NCI-H187 treated with DMSO at 0.1 percent for 48 hours (cell line): ENCODE measurements at places on chromosomes 3 and 15.

DNA sequence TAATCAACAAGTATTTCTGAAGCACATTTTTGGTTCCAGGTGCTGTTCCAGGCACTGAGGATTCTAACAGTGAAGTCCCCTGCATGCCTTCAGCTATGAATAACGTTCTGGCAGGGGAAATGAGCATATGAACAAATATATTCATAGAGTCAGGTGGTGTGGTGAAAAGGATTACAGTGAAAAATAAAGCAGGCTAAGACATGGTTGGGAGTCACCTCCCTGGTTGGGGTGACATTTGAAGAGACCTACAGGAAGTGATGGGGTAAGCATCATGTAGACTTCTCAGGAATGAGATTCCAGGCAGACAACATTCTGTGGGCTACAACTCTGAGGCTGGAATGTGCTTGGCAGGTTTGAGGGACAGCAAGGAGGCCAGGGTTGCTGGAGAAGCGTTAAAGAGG lies 15.0 kb downstream of the FRMD4B start:
- no peak for DNase-seq

GRCh38 chr3:46414739-46415138 lies 7.7 kb downstream of the CCRL2 start:
- no peak for DNase-seq

DNA sequence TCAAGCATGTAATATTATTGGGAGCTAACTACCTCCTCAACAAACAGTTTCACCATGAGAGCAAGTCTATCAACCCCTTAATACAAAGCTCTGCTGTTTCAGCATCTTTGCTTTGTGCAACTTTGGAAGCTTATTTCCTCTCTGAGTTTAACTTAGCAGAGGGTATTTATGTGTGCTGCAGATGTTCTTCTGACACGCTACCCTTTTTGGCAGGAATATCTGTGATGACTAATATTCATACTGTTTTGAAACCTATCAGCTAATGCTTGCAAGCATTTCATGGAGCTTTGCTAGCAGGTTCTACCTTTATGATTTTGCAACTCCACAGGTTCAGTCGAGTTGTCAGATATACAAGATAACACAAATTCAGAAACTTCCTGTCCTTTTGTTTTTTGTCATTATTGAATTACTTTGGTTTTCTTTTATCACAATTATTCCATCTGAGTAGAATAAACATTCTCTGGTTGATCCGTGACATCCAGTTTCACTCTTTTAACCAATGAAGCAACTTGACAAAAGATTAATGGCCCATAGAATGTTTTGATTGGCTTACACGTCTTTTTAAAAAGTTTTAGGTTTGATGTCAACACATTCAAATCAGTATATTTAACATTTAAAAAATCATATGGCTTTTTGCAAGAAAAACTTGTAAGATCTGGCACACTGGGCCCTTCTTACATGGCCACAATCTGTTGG lies 1.7 kb upstream of the SLC9A9 start:
- DNase-seq = no peak

- no peak for DNase-seq
Measured at GRCh38 chr15:51579012-51579411, 43.6 kb downstream of the DMXL2 start.

DNA sequence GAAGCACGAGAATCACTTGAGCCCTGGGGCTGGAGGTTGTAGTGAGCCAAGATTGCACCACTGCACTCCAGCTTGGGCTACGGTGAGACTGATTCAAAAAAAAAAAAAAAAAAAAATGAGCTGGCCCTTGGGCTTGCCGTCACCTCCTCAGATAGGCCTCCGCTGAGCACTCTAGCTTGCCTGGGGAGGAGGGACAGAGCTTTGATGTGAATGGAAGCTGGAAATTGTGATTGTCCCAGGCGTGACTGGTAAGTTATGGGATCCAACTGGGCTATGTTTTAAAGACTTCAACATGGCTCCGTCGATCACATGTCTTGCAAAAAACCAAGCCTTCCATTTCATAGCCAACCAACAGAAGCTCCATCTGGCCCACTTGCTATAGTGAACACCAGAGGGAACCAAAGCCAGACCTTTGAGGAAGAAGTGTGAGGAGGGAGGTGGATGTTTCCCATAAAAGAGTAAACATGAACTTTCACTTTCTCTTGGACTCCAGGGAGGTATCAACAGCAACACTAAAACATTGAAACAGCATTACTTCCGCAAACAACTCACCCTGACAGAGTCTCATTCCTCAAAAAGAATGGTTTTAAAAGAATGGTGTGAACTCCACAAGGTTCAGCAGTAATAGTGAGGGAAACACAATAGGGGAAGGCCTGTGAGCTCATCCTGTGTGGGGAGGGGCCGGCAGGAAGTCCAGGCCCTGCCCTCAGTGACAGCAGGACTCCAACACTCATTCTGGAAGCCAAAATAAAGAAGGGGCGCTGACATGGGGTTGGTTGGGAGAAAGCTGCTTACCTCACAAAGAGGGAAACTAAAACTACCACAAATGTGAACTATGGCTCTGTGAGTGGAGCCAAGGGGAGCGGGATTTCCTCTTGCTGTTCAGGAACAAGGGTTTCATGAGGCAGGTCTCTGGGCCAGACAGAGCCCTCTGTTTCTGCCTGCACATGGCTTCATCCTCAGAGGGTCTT lies 59.2 kb upstream of the IL12A start:
- DNase-seq = no peak

DNA sequence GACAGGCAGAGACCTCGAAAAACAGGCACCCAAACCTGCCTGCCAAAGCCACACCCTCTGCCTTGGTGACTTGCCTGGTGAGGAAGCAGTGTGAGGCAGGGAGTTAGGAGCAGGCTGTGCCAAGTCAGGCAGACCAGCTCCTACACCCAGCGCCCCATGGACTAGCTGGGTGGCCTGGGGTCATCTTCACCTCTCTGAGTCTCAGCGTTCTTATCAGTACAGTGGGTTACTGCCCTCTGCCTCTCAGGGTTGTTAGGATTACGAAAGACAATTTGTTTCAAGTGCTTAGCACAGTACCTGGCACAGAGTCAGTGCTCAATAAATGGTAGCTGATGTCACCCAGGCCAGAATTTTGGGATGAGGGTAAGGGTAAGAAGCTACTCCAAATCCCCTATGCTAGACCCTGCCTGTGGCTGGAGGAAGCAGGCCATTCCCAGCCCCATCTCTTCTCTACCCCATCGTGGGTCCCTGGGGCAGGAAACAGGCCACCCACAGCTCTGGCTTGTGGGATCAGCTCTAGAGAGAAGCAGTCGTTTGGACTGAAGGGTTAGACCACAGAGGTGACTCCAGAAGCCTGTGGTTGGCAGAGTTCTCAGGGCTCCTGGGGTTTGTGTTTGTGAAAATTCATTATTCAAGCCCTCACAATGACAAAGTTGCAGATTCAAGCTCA lies 10.1 kb downstream of the SLC51B start:
- DNase-seq = no peak

DNA sequence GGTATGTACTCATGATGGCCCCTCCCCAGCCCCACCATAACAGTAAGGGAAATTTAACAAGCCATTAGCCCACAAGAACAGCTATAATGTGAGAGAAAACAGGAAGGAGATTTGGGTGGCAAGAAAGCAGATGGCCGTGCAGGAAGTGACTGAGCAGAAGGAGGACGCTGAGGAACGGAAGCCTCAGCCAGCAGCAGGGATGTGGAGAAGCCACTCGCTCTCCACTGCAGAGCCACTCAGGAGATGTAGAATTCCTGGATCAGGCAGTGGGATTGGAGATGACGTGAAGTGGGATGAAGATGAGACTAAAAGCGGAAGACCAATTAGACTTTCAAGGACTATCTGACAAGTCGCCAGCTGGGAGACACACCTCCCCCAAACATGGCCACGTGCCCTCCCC lies 31.2 kb downstream of the PRR23E start:
- DNase-seq = no peak

- DNase-seq = no peak
Measured at GRCh38 chr3:86923071-86923491, 67.9 kb downstream of the VGLL3 start.

DNA sequence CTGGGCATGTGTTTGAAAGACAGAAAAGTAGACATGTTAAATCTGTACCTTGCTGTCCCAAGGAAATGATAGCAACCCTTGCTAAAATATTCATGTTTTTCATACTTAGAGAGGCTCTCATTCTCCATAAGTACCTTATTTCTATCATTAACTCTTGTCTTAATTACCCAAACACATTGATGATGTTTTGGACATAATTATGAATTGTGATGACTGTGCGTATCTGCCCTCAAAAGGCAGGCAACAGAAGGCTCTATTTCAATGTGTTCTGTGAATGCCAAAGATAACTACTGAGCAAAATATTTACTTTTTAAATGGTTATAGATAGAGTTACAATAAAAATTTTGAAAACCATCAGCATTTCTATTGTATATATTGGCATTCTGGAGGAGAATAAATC lies 1263.8 kb downstream of the ZPLD1 start:
- DNase-seq = no peak

- no peak for DNase-seq
Measured at GRCh38 chr3:38507120-38507519, 11.0 kb downstream of the EXOG start.

GRCh38 chr15:68985361-68985891 lies 29.1 kb upstream of the NOX5 start:
- DNase-seq = no peak

DNA sequence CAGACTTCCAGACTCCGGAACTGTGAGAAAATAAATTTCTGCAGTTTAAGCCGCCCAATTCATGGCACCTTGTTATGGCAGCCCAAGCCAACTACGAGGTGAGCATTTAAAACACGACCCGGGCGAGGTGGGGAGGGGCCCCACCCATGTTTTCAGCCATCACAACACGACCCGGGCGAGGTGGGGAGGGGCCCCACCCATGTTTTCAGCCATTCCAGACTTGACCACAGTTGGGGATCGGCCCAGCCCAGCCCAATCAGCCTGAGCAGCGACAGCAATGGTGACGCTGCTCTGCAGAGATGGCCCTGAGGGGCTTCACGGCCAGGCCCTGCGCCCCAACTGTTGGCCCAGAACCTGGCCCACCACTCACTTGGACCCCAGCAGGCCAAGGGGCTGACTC lies 93.1 kb downstream of the ATP10A start:
- no peak for DNase-seq

DNA sequence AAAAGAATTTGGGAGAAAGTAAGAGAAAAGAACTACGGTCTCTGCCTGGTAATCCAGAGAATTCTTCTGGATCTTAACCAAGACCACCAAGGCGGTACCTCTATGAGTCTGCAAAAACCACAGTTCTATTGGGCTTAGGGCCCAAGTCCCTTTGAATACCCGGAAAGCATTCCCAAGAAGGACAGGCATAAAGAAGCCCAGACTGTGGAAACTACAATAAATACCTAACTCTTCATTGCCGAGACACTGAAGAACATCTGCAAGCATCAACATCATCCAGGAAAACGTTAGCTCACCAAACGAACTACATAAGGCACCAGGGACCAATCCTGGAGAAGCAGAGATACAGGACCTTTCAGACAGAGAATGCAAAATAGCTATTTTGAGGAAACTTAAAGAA lies 162.3 kb upstream of the TMC3 start:
- no peak for DNase-seq
